ENCODE measurements at places on chromosomes 1 and 21. TPM values are rescaled to one million over a fixed set of nuclear protein-coding genes. Genes with fewer than 3 reads are reported as not detected.

Gene DNAJC28
- 0.83 TPM for total RNA-seq

GRCh38 chr1:204885790-204886189, 15.1 kb downstream of the NFASC start:
- no peak for DNase-seq

DNA sequence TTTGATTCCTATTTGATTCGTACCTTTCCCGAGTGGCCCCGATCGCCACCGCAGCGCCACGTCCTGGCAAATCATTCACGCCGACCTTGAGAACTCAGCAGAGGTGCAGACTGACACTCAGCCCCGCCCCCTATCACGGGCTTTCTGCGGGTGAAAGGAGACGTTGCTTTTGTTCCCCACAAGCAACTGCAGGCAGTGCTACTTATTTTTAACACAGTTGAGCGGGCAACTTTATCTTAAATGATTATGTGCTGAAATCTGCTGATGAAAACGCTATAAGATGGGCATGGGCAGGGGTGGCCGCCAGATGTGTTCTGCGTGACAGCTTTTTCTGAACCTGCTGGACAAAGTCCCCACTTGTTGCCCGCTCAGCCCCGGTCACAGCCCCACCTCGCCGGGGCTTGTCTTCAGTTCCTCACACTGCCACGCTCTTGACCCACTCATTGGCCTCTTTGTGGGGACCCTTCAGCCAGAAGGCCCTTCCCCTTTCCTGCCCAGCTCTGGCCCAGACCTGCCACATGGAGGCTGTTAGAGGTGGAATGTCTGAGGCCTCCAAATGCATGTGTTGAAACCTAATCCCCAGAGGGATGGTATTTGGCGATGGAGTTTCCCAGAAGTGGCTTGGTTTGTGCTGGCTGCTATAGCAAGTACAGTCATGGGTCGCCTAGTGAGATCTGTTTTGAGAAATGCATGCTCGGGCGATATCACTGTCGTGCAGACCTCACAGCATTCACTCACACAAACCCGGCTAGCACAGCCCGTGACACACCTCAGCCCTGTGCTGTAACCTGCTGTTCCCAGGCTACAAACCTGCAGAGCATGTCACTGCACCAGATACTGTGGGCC, 15.7 kb upstream of the PDXK start:
- no peak for DNase-seq

GRCh38 chr1:76901158-76901767, 34.0 kb downstream of the ST6GALNAC5 start:
- no peak for DNase-seq

DNA sequence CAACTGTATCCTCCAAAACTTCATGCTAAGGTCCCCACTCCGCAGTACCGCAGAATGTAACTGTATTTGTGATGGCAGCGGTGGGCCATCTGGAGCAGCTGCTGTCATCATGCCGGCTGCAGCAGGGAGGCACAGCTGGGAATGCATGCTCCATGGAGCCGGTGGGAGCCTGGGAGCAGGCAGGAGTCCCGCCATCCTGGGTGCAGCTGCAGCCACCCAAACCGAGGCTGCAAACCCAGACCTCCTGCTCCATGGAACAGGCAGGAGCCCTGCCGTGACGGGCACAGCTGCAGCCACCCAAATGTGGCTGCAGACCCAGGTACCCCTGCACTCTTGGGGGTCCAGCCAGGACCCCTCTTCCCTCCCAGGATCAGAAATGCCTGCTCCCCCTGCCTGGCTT, 80.3 kb downstream of the SCMH1 start:
- DNase-seq: no peak

DNA sequence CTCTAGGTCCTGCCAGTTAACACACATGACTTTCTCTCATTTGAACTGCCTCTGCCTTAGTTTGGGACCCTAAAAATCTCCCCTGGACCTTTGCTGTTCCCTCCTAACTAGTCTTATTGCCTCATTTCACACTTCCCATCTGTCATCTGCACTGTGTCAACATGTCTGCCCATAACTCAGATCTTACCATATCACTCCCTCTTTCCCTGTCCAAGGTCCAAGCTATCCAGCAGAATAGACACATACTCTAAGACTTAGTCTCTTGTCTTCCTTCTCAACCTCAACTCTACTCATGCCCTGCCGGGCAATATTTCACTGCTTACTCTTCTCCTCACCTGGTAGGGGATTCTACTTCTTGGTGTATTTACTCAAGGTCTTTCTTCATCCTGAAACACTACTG, 79.5 kb upstream of the DAB1 start:
- no peak for DNase-seq

DNA sequence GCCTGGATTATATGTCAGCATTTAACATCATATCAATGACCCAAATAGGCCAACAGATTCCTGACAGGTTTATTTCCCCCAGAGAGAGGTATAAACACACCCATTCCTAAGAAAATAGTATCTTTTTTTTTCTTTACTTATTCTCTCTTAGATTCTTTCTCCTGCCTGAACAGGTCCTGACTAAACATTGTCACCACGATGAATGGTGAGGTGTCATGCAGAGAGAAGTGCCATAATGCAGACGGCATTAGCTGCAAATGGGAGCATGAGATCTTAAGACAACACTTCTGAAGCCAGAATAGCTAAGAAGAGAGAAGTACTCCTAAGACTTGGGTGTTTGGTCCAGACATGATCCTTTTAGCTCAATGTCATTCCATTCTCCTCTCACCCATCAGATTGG, 131.3 kb downstream of the ZNF648 start:
- no peak for DNase-seq

GRCh38 chr1:146036965-146037646, 15.6 kb upstream of the HJV start:
- no peak for DNase-seq

GRCh38 chr21:42991992-42992740, 17.8 kb downstream of the PKNOX1 start:
- peak; percentile 93 for DNase-seq

DNA sequence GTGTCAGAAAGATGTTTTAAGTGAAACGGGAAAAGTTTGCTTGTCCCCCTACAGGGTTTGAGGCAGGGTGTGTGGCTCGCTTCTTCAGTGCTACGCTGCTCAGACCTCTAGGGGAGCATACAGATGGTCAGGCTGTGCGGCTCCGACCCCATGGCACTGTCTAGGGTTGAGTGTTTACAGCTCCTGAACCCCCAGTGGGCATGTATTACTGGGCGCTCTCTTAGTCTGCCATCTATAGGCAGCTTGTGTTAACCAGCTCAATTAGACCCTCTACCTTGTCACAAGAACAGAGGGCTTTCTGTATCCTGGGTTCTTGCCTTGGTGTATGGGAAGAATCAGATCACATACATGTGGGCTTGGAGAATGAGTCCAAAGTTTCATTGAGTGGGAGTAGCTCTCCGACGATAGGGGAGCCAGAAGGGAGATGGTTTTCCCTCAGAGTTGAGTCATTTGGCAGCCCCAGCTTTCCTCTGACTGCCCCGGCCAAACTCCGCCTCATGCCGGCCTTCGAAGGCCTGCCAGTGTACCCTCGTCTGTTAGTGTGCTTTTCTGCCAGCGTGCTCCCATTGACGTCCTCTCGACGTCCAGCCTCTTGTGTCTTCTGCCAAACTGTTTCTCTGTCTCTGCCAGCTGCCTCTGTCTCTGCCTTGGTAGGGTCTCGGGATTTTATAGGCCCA, 38.6 kb upstream of the ADGRL4 start:
- DNase-seq: no peak

All from esophagus muscularis mucosa (tissue), 4 donors.